ENCODE measurements at places on chromosomes 1 and 21. TPM values are rescaled to one million over a fixed set of nuclear protein-coding genes. Genes with fewer than 3 reads are reported as not detected.
A peak's percentile ranks its signal among the peaks of the same experiment; 100 is the strongest.

DNA sequence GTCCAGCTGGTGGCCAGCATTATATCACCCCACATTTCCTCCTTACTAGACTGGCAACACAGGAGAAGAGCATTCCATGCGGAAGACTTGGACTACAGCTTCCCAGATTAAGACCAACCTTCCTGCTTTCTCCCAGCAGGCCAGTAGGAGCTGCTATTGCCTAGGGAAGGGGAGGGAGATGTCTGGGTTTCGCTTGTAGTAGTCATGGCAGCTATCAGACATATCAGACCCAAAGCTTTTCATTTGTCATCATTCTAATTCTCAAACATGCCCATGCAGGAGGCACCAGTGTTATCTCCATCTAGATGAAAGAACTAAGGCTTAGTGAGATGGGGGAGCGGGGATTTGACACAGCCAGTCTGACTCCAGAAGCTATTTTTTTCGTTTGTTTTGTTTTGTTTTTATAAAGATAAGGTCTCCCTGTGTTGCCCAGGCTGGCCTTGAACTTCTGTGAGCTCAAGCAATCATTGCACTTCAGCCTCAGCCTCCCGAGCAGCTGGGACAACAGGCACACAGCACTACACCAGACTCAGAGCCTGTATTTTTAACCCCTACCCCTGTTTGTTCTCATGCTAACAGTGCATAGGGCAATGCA, 4.5 kb downstream of the PLA2G2A start:
- DNase-seq: peak; percentile 93

LEFTY2 gene
- 144 TPM for total RNA-seq

DNA sequence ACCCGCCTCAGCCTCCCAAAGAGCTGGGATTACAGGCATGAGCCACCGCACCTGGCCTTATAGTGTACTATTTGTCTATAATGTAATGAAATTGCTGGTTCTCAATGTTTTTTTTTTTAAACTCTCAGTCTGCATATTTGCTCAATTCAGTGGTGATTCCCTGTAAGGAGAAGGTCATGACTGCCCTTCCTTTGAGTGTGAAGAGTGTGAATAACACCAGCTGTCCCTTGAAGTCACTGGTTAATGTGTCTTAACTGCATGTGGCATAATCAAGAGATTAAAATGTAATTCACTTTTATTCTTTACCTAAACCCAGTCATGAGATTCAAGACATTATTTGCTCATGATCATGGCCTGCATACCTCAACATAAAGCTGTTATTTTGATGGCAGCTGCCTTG, 30.5 kb downstream of the MTF2 start:
- DNase-seq: no peak

RAP1GAP gene
- 2.2 TPM for total RNA-seq

DNA sequence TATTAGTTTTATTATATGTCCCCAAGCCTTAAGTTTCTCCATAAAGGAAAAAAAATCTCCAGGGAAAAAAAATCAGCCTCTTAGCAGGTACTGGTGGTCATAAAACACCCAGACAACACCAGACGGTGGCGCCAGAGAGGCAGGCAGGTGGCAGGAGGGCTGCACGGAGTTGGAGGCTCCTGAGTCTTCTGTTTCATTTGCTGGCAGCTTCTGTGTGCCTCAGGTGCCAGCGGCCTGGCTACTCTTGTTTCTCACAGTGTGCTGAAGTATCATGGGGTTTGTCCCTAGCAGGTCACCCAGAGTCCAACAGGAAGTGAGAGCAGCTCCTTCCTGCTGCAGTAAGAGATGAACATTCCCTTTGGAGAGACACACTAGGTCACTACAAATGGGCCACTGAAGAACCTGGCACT, 123.3 kb upstream of the GADD45A start:
- peak; percentile 76 for DNase-seq

GRCh38 chr1:18707696-18708257, 77.1 kb downstream of the PAX7 start:
- DNase-seq: no peak

GRCh38 chr1:229048896-229049295, 222.0 kb upstream of the RAB4A start:
- no peak for DNase-seq

- no peak for DNase-seq
Measured at GRCh38 chr1:25109531-25109951, 122.8 kb downstream of the SYF2 start.

DNA sequence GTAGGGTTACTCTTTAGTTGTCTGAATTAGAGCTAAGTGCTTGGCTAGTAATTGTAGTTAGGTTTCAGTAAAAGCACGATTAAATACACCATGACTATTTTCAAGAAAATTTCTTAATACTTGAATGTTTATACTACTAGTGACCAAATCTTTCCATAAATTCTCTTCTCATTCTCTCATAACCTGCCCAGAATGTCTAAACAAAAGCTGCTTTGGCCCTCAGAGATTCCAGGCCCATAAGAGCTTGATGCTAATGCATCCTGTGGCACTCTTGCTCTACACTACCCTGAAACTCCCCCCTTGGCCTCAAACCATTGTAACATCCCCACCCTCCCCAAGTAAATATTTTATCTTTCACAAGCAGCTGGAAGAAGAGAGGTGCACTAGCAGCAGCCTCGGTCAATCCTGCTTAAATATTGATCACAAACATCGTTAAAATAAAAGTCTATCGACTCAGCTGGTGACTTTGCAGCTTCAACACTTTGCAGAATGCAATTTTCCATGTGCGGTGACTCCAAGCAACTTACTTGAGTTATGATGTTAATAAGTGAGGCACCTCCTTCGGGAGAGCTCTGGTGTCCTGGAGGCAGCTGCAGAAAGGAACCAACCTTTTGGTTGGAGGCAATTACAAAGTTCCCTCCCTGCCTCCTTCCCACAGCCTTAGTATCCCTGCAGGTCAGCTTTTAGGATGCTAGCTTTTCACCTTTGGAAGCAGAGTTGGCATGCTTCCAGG, 315.6 kb upstream of the PLXNA2 start:
- no peak for DNase-seq

- DNase-seq: no peak
Measured at GRCh38 chr1:65820983-65821382, 28.3 kb downstream of the PDE4B start.

DNA sequence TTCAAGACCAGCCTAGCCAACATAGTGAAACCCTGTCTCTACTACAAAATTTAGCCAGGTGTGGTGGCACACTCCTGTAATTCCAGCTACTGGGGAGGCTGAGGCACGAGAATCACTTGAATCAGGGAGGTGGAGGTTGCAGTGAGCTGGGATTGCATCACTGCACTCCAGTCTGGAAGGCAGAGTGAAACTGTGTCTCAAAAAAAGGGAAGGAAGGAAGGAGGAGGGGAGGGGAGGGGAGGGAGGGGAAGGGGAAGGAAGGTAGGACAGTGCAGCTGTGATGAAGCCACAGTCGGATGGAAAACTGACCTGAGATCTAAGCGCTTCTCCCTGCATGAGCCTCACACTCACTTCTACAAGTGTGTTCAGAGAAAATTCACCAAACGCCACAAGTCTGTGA, 22.0 kb upstream of the FHAD1 start:
- DNase-seq: no peak

DNA sequence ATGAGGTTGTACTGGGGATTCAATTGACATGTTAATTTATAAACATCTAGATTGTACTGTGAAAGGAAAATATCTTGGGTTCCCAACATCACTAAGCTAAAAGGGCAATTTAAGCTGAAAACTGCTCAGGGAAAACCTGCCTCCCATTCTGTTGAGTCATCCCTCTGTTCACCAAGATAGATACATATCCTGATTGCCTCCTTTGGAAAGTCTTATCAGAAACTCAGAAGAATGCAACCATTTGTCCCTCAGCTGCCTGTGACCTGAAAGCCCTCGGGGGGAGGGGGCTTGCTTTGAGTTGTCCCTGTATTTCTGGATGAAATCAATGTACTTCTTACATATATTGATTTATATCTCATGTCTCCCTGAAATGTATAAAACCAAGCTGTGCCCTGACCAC, 187.0 kb upstream of the ETV3 start:
- DNase-seq: no peak

- DNase-seq: no peak
Measured at GRCh38 chr1:234870020-234870981, 258.3 kb downstream of the TOMM20 start.

HES5 gene
- not detected for total RNA-seq

PCP4 gene
- total RNA-seq: not detected

MRPL20 gene
- total RNA-seq: 68.4 TPM
